ENCODE measurements at places on chromosomes 11 and 22.
A peak's percentile ranks its signal among the peaks of the same experiment; 100 is the strongest.

DNA sequence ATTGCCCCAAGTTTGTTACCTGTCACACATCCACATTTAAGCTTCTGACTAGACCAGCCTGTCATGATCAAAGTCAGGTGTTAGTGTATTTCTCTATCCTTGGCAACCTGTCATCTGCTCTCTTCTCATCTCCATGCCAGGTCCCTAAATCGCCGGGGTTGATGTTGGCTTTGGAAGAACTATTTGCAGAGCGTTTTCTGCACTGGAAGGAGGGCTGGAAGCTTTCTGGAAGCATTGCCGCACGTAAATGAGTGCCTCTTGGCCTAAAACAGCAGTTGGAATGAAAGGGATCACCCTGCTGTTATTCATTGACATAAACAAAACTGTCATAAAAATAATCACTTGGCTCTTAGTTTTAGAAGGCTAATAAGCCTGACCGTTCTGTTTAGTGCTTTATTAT lies 1.4 kb downstream of the TTC12 start:
- no peak for DNase-seq

- DNase-seq: no peak
Observed at GRCh38 chr11:36156817-36157519, 132.3 kb downstream of the COMMD9 start.

DNA sequence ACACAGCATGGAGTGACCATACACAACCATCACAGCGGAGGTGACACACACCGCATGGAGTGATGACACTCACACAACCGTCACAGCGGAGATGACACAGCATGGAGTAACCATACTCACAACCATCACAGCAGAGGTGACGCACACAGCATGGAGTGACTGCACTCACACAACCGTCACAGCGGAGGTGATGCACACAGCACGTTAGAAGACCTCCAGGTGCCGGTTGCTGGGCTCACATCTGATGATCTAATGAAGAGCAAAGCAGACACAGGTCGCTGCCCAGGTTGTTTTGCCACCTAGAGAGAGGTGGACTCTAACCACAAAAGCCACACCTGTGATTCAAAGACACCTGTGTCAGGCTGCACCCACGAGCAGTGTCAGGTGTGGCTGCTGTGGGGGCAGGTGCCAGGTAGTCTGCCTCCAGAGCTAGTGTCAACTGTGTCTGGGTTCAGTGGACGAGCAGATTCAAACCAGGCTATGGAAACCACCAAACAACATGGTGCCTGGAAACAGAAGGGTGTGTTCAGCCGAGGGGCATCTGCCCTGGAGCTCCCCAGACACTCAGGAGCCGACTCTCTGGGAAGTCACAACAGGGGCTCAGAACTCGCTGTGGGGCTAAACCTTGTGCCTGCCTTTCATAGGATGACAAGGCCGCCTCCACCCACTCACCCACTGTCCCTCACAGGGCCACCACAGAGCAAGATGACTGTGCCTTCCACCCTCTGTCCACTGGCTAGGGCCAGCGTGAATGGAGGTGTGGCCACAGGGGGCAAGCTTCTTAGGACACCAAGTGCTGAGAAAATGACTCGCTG lies 608.2 kb downstream of the TBC1D22A start:
- DNase-seq: no peak

- no peak for DNase-seq
Observed at GRCh38 chr11:2942872-2943710, 13.9 kb upstream of the PHLDA2 start.

GRCh38 chr22:50074551-50075530 lies 10.4 kb downstream of the MLC1 start:
- DNase-seq: no peak

DNA sequence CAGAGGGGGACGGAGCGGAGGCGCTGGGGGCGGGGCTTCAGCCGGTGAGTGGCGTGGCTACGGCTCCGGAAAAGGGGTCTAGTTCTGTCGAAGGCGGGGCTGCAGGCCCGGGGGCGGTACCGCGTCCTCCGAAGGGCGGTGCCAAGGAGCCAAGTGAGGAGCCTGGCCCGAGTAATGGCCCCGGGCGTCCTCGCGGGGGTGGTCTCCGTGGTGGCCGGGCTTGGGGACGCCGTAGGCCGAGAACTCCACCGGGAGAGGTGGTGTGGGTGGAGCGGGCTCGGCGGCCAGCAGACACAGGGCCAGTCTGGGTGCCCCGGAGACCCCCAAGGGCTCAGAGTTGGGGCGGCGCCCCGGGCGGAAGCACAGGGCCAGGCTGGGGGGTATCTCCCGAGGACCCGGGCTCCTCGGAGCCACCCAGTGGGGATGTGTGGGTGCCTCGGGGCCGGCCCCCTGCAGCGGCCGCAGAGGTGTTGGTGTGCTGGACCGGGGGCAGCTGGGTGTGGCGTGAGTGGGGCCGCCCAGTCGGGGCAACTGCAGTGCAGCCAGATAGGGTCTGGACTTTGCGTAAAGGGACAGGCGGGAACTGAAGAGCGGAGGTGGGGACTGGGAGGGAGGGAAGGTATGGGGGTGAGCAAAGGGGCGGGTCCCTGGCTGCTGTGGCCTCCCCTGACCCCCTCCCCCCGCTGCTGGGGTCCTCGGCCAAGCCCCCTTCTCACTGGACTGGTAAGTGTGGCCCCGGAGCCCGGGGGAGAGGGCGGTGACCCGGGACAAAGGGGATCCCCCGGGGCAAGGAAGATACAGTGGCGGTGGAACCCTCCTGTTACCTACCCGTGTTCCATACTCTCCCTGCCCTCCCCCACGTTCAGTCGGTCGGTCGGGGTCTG lies 838 bp downstream of the FKBP2 start:
- peak; percentile 100 for DNase-seq

DNA sequence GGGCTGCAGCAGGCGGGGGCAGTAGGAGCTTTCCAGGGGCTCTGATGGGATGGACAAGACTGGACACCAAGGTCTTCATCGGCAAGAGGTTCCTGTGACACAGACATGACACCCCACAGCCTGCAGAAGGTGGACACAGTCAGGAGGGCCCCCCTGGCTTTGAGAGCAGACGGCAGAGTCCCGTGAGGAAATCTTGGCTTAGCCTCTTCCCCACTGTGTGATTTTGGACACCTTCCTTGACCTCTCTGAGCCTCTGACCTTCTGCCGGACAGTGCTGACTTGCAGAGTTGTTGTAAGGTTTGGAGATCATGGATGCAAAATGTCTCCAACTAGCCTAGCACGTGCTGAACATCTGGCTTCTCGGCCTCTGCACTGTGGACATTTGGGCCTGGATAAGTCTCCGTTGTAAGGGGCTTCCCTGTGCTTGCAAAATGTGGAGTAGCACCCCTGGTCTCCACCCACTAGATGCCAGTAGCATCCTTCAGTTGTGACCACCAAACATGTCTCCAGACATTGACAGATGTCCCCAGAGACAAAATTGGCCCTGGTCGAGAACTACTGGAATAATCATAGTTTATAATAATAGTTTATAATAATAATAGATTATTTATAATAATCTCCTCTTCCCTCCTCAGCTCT lies 54.6 kb downstream of the MCM5 start:
- no peak for DNase-seq

GRCh38 chr11:57798905-57799559 lies 37.4 kb downstream of the CTNND1 start:
- no peak for DNase-seq

GRCh38 chr11:79610678-79611077 lies 169.8 kb upstream of the TENM4 start:
- no peak for DNase-seq

GRCh38 chr22:31144223-31144622 lies 3.9 kb upstream of the PLA2G3 start:
- no peak for DNase-seq

- no peak for DNase-seq
Observed at GRCh38 chr11:120184946-120185705, 25.7 kb upstream of the OAF start.

DNA sequence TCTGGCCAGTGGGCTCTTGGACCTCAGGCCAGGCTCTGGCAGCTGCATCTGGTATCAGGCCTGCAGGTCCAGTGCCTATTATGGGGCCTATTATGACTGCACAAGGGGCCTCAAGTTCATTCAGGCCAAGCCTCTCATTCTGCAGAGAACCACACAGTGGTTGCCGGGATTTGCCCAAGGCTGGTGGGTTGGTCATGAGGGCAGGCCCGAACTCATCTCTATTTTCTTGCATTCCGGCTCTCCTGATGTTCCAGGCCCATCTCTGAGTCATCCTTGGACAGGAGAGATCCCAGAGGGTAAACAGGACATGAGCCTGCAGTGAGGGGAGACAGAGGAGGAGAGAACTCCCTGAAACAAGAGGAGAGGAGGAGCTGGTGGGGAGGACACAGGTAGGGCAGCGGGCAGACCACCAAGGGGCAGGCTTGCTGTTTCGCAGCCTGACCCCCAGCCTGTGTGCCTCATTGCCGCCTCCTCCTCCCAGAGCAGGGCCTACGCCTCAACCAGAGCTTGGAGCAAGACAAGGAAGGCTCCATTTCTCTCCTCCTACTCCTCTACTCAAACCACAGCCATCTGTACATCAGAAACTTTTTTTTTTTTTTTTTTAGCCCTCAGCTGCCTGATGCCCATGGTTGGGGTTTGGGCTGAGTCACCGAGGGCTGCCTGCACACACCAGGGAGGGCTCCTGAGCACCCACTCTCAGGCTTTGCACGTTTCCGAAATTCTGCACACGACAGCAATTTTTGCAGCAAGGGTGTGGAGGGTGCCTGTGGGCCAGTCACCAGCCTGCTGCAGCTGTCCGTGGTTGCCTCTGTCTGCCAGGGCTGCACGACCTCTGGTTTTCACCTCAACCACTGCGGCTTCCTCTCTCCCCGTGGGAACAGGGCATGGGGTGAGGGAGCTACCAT lies 12.7 kb upstream of the TREH start:
- peak; percentile 19 for DNase-seq

DNA sequence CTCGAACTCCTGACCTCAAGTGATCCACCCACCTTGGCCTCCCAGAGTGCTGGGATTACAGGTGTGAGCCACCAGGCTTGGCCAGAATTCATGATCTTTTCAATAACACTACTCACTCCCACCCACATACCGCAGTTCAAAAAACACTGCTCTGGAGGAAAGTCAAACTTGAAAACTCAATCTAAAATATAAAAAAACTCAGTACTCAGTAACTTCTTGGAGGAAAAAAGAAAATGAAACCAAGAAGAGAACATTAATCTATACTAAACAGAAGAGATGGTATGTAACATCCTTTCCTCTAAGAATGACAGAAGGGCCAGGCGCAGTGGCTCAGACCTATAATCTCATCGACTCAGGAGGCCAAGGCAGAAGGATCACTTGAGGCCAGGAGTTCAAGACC lies 58.3 kb downstream of the MRTFA start:
- no peak for DNase-seq

Measured in stimulated activated CD8-positive, alpha-beta memory T cell treated with anti-CD3 and anti-CD28 coated beads, Interleukin-4, amount 100 ng/mL, for 4 hours (primary cell).